Activated CD4-positive, alpha-beta T cell treated with anti-CD3 and anti-CD28 coated beads, Interleukin-2, Interleukin-6, amounts not matched to agents 100 ng/mL and 50 ng/mL, durations not matched to agents 16 hours and 8 hours (primary cell): ENCODE measurements at places on chromosomes 3 and 15.

GRCh38 chr3:126523745-126524428, at the start of gene CHST13:
Gene CHST13, plus strand, starts transcription at chr3:126524155. Its CDS starts 178 bp downstream, at chr3:126524333.
- DNase-seq = no peak

GRCh38 chr3:144810160-144810559, 838.5 kb downstream of the DIPK2A start:
- no peak for DNase-seq

DNA sequence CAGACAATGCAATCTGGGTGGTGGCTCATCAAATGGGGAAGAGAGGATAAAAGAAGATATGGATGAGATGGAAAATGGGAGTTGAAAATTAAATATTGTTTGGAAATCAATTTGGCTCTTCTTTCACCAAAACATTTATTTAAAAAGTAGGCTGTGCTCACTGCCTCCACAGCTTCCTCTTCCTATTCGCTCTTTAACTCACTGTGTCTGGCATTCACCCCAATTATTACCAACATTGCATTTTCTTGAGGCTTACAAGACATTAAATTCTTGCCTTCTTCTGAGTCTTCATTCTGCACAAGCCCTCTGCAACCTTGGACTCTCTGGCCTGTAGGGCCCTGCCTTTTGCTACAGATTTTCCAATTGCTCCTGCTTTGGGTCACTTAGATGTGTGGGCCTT, 52.9 kb upstream of the TSPAN3 start:
- DNase-seq = no peak

DNA sequence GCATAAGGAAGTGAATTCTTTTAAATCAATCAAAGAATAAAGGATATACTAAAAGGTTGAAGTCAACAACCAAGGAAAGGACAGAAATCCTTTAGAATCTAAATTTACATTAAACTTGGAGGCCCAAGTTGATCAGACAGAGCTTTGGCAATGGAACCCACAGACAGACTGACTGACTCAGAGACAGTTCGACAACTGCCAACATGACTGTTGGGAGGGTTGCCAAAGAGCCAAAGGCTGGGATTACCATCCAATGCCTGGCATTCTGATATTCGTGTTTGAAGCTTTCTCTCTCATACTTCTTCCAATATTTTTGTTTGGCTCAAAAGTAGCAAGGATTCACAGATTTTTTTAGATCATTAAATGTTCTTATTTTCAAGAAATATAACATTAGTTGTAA, 406.1 kb downstream of the PLCL2 start:
- no peak for DNase-seq

DNA sequence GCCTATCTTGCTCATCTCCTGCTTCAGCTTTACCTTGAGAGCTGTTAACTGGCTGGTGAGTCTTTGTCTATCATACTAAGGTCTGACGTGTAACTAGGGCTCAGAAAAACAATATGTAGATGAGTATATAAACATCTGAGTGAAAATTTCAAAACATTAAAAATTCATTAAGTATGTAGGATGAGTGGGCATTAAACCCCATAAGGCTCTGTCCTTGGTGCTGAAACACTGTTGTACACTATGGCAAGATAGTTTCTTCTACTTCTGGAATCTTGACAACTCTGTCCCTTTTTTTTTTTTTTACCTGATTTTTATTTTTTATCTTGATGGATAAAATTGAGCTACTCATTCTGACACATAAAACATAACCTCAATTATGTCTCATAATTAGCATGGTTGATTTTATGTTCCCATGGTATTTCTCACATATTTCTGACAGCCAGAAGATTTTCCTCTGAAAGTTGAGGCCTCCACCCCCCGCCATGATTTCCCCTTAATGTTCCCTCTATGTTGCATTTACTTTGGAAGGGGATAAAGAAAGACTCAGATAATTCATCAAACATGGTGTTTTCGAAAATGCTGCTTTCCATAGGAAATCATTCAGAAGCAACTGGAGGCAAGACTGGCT, 54.3 kb downstream of the DGKG start:
- peak; percentile 20 for DNase-seq

DNA sequence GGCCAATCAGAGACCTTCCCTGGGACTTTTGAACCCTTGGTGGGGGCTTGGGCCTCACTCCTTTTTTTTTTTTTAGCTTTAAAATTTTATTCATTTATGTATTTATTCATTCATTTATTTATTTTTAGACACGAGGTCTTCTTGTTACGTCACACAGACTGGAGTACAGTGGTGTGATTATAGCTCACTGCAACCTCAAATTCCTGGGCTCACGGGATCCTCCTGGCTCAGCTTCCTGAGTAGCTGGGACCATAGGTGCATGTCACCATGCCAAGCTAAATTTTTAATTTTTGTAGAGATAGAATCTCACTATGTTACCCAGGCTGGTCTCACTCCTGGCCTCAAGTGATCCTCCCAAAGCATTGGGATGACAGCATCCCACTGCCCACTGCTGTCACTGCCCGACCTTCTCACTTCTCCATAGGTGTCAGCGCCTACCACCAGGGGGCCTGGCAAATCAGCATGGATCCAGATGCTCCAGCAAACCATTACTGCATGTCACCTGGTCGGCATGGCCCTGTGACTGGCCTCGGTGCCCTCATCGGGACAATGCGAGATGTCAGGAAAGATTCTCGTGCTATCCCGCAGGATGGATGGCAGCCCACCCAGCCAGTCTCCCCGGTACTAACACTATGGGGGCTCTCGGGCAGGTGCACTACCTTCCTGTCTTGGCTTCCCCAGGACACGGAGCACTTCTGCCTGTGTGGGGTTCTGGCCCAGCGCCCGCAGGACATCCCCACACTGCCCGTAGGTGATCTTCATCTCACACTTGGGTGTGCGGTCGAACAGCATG, 3.0 kb downstream of the MYL3 start:
- peak; percentile 30 for DNase-seq

DNA sequence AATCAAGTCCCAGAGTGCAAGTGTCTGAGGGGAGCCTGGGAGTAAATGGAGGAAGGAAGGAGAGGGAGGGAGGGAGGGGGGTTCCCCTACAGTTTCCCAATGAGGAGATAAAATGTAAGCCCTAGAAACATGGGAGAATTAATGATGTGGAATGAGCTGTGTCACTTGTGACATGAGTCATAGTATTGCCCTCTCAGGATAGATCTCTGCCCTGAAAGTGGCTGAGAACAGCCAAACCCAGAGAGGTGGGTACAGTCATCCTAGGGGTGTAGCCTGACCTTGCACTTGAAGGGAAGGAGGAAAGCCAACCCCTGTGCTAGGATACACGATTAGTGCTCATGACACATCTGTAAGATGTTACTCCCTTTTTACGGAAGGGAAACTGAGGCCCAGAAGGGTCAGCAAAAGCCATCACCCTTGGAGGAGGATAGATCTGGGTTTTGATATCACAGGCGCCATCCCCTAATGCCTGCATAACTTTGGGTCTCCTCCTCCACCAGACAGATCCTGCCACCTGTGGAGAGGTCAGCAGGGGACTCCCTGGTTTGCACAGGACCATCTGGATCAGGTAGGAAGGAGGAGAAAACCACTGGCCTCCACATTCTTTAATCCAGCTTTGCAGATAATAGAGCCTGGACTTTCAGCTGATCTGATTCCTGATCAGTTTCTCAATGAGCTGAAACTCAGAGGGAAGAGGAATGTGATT, 23.1 kb upstream of the USP3 start:
- peak; percentile 75 for DNase-seq

DNA sequence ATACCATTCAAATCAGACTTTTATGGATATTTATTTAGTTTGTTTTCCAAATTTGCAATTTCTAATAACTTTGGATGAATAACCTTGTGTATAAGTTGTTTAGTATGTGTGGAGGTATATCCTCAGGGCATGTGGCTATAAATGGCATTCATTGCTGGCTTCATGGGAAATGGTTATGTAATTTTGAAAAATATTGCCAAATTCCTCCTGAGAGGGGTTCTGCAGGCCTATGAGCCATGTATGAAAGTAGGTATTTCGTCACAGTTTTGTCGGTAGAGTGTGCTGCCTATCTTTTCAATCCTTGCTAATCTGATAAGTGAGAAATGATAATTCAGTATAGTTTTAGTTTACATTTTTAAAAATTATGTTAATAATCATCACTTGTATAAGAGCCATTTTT, 256.4 kb upstream of the ZNF385D start:
- no peak for DNase-seq

- DNase-seq = no peak
Measured at GRCh38 chr3:172177046-172177445, 137.7 kb downstream of the FNDC3B start.

DNA sequence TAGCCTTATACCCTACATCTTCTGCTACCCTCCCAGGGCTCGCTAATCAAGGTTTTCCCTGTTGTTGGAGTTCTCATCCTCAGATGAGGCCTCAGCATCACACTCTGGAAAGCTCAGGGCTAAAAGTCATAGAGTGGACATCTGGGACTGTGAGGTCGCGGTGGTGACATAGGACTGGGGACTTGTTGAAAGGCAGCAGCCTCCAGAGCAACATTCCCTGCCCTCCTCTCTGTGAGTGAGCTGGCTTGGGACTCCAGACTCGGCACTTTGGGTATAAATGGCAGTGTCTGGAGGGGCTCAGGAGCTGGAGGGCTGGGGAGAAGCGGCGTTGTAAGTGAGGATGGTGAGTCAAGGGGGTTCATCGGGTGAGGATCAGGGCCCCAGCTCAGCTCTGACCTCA, 2.7 kb downstream of the CA12 start:
- no peak for DNase-seq

- DNase-seq = no peak
Measured at GRCh38 chr3:115588201-115589115, 34.9 kb upstream of the GAP43 start.

GRCh38 chr3:194571491-194572142, 61.6 kb downstream of the TMEM44 start:
- no peak for DNase-seq

DNA sequence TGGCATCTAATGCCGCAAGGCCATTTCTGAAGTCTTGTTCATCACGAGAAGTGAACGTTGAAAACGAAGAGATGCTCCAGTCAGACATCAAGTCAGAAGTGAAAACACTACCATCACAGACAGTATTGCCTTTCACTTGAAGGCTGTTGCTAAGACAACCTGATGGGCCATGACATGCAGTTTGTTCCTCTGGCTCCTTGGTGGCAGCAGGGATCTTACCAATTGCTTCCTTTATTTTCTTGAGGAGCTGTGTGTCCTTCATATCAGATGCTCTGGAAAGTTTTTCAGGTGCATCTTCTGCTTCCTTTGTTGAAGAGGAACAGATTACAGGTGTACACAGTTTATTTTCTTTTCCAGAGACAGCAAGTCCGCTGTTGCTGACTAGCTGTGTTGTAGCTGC, 30.7 kb upstream of the MYLK start:
- no peak for DNase-seq

DNA sequence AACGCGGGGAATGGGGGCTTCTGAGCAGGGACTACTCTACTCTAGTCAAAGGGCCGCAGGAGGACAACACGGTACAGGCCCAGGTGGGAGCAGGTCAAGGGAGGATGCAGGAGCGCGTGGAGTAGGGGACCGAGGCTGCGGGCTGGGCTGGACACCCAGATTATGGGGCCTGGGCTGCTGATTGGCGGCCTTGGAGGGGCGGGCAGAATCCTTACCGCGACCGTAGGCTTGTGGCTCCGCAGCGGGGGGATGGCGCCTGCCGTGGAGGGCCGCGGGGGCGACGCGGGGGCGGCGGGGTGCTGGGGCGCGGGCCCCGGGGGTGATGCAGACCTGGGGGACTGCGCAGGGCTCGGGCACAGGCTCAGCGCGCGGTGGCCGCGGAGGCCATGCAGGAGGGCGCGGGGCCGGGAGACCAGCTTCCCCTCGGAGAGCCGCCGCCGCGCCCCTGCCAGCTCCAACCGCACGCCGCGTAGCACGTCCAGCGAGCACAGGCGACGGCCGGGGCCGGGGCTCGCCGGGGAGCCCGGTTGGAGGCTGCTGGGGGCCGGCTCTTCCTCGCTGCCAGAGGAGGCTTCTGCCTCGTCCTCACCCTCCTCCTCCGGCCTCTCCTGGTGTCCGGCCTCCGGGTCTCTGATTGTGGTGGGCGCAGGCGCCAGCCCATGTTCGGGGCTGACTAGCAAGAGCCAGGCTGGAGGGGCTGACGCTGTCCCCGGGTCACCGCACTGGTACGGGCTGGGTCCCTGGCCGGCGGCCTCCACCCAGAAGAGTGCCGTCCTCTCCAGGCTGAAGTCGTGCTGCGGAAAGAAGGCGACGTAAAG, 12.9 kb downstream of the UBAP1L start:
- DNase-seq = no peak

DNA sequence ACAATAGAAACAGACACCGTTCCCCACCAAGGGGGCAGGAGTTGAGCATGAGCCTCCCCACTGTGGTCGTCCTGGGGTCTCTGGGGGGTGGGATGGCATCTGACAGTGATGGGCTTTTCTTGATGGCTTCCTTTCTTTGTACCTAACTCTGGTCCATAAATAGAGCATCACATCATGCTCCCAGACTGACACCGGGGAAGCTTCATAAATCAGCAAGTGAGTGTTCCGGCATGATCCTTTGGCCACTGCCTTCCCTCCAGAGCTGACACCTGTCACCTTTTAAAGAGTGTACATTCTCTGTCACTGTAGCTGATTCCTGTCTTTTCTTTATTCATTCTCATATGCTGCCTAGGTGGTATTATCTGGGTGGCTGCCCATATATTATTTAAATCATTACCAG, 129.9 kb downstream of the ROBO2 start:
- DNase-seq = no peak

GRCh38 chr3:13716540-13717221, 163.2 kb downstream of the WNT7A start:
- DNase-seq = no peak
